ENCODE measurements at places on chromosomes 7 and 10. TPM values are rescaled to one million over a fixed set of nuclear protein-coding genes. Genes with fewer than 3 reads are reported as not detected.

Gene DKK1
- total RNA-seq: 14.0 TPM

GRCh38 chr7:5626498-5626897 is 155.0 kb downstream of the RNF216 start:
- no peak for DNase-seq

- no peak for DNase-seq
Observed at GRCh38 chr7:25318047-25318446, 89.8 kb upstream of the NPVF start.

DNA sequence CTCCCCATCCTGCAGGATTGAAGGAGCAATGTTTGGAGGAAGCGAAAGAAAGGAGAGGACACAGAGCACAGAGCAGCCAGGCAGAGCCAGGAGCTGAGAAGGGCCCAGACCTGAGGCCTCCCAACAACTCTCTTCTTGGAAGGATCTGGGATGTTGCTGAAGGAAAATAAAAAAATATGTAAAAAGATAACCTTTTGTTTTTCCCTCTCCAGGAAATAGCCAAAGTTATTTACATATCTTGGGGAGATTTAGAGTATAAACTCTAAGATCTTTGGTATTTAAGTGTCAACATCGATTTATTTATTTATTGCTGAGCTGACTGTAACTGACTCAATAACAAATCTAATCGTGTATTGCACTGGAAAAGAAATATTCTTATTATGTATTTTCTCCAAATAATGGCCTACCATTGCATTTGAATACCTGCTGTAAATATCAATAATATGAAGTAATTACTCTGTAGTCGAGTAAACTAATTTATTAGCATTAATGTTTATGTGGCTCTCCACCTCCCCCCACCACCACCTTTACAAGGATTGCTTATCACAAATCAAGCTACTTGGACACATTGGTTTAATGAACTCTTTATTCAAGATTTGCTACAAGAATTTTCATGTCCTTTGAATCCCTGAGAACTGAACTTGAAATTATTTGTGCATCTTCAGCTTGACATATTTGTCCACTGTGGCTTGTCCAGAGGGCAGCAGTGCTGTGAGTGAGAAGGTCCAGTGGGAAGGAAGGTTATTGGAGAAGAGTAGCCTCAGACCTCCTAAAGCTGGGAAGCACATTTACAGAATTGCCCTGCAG is 1.8 kb upstream of the HOXA11 start:
- no peak for DNase-seq

Gene ARHGAP19
- 3.9 TPM for total RNA-seq

DNA sequence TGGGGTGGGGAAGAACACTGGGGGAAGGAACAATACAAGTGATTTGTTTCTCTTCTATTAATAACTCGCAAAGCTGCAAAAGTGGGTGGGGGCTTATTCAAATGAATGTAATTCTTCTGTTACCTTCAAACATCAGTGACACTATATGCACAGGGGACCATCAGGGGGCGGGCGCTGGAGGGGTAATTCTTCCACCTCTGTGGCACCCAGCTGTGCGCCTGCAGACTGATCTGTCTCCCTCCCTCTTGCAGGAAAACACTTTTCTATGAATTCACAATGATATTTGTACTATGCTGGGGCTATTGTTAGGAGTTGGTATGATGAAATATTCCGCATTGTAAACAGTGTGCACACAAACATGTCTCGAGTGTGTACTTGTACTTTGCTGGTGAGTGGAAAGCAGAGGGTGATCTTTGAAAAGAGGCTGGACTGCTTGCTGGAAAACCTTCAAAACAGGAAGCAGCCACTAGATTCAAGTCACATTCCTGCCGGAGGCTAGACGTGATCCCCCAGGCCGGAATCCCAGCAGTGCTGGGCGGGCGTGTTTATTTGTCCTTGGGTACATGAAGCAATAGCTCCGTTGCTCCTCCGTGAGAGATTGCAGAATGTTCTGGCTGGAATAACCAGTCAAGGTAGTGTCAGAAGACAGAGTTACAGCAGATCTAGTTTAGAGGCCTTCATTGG is 15.8 kb upstream of the BNIP3 start:
- DNase-seq: no peak

Gene EPHB4
- 72.4 TPM for total RNA-seq

DNA sequence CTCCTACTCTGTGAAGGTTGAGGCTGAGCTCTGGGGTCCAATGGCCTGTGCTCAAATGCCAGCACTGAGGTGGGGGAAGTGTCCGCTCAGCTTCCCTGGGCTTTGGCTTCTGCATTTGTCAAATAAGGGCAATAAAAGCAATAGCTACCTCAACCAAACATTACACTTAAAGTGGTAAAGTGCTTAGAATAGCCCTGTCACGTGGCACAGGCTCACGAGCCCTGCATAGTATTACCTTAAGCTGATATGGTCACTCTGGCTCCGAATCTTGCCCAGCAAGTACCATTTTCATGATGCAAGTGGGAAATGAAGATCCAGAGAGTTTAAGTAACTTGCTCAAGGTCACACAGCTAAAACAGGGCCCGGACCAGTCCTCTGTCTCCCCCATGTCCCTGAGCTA is 451.1 kb upstream of the ZMIZ1 start:
- no peak for DNase-seq

DNA sequence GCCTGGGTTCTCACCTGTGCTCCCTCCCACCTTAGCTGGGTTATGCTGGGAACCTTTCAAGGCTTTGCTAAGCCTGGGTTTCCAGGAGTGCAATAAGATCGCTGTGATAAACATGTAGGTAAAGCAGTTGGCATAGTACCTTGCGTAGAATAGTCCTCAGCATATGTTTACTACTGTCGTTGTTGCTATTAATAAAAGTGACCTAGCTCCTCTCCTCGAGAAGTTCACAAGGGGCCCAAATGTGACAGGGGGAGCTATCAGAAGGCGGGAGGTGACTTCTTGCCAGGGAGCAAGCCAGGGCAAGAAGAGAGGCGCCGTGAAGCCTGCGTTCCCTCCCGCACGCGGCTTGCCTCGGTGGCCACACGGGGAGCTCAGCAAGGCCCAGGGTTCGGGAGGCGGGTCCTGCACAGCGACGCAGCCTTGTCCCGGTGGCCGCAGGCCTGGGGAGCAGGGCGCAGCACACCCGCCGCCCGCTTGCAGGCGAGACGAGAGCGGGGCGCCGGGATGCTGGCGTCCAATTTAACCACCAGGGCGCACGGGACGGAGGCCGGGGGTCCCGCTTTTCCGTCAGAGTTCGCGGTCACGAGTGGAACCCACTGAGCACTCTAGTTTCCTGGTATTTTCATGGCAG is 106.2 kb downstream of the SNX10 start:
- DNase-seq: no peak

Gene CLDN3
- total RNA-seq: not detected

Gene NPFFR1
- not detected for total RNA-seq

GRCh38 chr10:94268652-94269051 is 94.1 kb downstream of the NOC3L start:
- DNase-seq: no peak

GRCh38 chr10:126777714-126778113 is 107.2 kb upstream of the C10orf90 start:
- no peak for DNase-seq

Gene FGL2
- 7.4 TPM for total RNA-seq

DNA sequence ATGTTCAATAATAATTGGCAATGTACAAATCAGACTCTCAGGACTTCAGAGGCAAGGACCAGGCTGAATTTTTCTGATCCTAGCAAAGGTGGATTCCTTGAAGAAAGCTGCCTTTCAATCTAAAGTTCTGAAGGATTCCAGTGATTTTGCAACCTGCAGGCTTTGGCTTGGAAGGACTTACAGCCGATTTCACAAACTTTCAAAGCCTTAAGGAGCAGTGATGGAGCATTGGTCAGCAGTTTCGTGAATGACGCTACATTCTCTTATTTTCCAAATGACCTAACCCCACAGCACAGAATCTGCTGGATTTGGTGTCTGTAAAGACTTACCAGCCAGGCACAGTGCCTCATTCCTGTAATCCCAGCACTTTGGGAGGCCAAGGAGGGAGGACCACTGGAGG is 167.5 kb downstream of the ARHGAP12 start:
- no peak for DNase-seq

GRCh38 chr10:18068401-18068800 is 71.8 kb upstream of the CACNB2 start:
- DNase-seq: no peak

Gene ACTA2
- total RNA-seq: 1,162 TPM

DNA sequence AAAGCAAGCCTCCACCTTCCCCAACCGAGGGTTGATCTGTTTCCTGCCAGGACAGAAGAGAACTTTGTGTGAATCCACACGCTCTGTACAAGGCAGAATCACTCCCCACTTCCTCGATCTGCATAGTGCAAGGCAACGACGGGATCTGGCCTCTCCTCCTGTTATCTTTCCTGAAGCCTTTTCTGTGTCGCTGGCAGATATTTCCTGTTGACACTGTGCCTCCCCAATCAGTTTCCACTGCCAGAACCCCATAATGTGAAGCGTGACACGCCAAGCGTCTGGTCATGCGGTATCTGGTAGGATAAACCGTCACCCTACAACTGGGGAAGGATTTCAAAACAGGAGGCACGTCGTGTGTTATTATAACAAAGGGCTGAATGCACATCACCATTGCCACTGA is 57.2 kb downstream of the FAM171A1 start:
- DNase-seq: no peak

DNA sequence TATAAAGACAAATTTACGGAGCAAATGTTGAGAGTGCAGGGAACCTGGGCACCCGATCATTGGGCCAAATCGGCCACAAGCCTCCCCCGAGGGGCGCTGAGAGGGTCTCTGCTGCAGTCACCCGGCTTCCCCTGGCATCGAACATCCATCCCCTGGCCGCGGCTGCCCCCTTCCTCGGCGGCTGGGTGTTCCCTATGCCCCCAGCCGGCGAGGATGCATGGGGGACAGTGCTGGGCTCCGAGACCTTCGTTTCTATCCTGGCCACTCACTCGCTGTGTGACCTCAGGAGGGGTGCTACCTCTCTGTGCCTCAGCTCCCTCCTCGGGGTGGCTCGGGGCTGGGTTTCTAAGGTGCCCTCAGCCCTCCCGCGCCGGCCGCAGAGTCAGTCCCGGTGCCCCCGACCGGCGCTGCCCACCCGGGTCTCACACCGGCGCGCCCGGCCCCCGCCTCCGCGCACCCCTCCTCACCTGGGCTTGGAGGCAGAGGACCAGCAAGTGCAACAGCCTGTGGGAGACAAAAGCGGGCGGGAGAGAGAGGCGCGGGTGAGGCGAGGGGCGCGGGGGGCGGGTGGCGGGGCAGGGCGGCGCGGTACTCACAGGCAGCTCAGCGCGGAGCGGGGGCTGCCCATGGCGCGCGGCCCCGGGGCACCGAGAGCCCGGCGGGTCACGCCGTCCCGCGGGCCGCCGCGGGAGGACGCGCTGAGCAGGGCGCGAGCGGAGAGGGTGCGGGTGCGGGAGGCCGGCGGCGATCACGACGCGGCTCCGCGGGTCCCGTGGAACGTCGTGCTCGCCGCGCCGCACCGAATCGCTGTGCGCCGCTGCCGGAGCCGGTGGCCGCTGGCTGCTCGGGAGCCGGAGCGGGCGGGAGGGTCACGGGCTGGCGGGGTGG is at the start of gene FGF8:
FGF8 (minus strand) TSS at position 842 of the 888 bp plus-strand sequence; CDS start at position 628, 214 bp downstream.
- no peak for DNase-seq

DNA sequence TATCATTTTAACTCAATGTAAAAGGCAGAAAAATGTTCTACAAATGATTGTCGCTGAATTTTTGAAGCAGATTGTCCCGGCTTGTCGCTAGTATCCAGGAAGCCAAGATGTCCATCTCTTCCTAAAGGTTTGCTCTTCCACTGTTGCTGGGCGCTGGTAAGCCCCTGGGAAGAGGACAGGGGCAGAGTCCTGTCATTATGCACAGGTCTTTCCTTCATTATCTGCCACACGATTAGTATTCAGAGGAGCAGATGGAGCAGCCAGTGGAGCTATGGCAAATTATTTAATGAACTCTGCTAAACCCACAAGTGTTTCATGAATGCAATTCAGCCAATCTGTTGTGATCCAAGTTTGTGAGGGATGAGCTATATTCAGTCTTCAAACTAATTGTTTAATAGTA is 499.1 kb upstream of the NRP1 start:
- no peak for DNase-seq

GRCh38 chr7:28607855-28608193 is 195.5 kb downstream of the CREB5 start:
- no peak for DNase-seq

Gene CLCN1
- total RNA-seq: not detected

GRCh38 chr10:16965740-16966447 is 148.7 kb upstream of the RSU1 start:
- DNase-seq: no peak

- no peak for DNase-seq
Observed at GRCh38 chr10:110007701-110008517, at the start of gene ADD3. Gene ADD3, plus strand, starts transcription at chr10:110007984. Its CDS starts 92,670 bp downstream, at chr10:110100654.

DNA sequence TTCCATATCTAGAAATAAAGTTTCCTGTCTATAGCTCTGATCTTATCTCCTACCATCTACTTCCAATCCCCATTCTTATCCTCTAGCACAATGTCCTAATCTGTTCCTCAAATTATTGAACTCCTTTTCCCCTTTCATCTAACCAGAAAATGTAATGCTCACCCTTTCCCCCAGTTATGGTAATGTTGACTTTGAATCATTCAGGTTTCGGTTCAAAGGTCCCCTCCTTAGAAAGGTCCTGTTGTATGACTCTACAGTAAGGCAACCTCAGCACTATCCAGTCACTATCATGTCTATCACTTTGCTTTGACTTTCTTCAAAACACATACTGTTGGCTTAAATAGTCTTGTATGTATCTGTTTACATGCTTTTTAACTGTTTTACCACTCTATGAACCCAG is 264.2 kb upstream of the PCDH15 start:
- no peak for DNase-seq

Gene SFTPA1
- 2.9 TPM for total RNA-seq

Gene CHAT
- not detected for total RNA-seq

DNA sequence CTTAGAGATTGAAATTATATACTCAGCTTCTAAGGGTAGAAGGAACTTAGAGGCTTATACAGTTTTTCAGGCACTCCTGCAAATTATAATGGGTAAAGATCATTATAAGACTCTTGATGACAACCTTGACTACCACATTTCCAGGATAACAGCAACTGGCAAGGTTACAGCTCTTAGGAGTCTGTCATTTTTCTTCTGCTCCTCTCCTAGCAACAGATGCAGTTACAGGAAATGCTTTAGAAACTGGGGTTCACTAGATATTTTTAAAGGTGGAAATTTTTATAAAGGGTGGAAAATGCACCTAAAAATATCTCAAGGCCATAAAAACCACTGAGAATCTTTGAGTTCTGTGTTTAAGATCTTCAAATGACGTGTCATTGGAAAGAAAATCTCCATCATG is 185.8 kb downstream of the RELN start:
- no peak for DNase-seq

GRCh38 chr10:1923998-1924397 is 186.7 kb upstream of the ADARB2 start:
- no peak for DNase-seq

DNA sequence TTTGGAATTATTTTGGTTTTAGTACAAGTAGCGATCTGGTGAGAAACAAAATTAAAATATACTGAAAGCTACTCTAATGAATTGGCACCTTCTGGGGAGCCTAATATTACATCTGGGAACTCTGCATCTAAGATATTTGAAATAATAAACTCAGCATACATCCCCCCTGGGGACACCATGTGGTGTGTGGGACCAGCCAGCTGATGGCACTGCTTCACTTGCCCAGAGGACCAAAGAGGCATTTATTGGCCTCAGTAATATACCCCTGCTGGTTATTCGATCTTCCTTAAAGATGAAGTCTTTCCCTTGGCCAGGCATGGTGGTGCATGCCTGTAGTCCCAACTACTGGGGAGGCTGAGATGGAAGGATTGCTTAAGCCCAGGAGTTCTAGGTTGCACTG is 195.1 kb upstream of the AUTS2 start:
- no peak for DNase-seq

Gene BLNK
- 8.8 TPM for total RNA-seq

Gene SPDYE8
- not detected for total RNA-seq

GRCh38 chr7:29265208-29265923 is 70.8 kb downstream of the CHN2 start:
- no peak for DNase-seq

GRCh38 chr10:60535427-60535826 is 145.8 kb upstream of the ANK3 start:
- DNase-seq: no peak

Measured in vagina (tissue), 2 donors.